ENCODE measurements at places on chromosomes 5 and 9.
A peak's percentile ranks its signal among the peaks of the same experiment; 100 is the strongest.

DNA sequence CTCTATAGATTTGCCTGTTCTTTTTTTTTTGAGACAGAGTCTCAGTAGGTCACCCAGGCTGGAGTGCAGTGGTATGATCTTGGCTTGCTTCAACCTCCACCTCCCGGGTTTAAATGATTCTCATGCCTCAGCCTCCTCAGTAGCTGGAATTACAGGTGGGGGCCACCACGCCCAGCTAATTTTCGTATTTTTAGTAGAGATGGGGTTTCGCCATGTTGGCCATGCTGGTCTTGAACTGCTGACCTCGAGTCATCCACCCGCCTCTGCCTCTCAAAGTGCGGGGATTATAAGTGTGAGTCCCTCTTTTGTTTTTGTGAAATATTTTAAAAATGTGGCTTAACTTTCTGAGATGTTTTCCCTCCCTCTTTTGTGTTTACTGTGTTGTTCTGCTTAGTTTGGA is 29.2 kb downstream of the HSPA4 start:
- DNase-seq, result no peak

GRCh38 chr5:40410964-40411635 is 268.6 kb upstream of the PTGER4 start:
- no peak for DNase-seq

- no peak for DNase-seq
Observed at GRCh38 chr9:76114144-76114543, 223.7 kb downstream of the PCSK5 start.

- DNase-seq, result no peak
Observed at GRCh38 chr5:89981878-89982773, 427.4 kb downstream of the CETN3 start.

- no peak for DNase-seq
Observed at GRCh38 chr5:53543401-53543800, 17.0 kb upstream of the NDUFS4 start.

DNA sequence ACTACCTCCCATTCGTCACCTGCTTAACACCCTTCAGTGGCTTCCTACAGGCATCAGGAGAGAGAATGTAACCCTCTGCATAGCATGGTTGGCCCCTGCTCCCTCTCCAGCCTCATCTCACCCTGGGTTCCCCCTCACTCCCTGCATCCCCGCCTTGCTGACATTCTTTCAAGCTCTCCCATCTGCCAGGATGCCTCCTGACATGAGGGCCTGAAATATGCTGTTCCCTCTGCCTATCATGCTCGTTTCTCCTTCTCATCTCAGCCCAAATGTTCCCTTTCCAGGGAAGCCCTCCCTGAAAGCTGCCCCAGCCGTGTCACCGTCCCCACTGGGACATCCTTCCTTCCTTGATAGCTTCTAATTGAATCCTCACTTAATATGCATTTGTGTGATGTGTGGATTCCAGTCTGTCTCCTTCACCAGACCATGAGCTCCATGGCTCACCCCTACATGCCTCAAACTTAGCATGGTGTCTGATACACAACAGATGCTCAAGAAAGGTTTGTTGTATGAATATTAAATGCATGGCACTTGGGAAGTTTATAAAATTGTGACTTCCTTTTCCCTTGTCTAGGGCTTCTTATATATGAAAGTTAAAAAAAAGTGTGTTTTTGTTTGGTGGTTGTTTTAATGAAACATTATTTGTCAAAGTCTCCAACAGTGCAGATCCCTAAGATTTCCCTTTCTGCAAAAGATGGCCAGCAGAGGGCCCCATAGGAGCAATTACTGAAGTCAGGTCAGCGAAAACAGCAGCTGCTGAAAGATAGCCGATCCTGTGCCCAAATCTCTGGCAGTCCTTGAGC is 7.3 kb upstream of the C5orf58 start:
- DNase-seq, result peak; percentile 79

- DNase-seq, result no peak
Observed at GRCh38 chr5:123514615-123515355, 2.8 kb downstream of the CSNK1G3 start.

- peak; percentile 44 for DNase-seq
Observed at GRCh38 chr9:134066913-134067851, 644 bp downstream of the BRD3 start.

- no peak for DNase-seq
Observed at GRCh38 chr5:1351156-1351555, 6.3 kb upstream of the CLPTM1L start.

- no peak for DNase-seq
Observed at GRCh38 chr5:127331890-127332649, 41.5 kb downstream of the MEGF10 start.

DNA sequence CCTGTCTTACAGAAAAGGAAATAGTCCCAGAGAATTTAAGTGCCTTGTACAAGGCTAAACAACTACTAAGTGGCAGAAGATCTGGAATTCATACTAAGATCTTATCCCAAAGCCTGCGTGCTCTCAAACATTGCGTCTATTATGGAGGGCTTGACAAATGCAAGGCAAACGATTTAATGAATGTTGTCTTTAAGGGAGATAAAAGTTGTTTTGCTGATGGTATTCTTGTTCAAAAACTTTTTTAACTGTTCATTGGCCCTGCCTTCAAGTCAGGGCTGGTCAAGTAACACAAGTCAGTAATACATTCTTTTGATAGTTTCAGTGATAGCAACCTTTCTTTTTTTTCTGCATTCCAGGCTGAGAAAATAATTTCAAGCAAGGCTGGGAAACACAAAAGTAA is 1.7 kb upstream of the SLC38A9 start:
- DNase-seq, result no peak
